ENCODE measurements at places on chromosomes 1 and 21. TPM values are rescaled to one million over a fixed set of nuclear protein-coding genes. Genes with fewer than 3 reads are reported as not detected.
A peak's percentile ranks its signal among the peaks of the same experiment; 100 is the strongest.

- no peak overlapping the region for H3K4me3 ChIP-seq
- H3K36me3 ChIP-seq, result no peaks in the 10 kb centered on the region
- peaks cover 7% of the 10 kb centered on the region for H3K4me1 ChIP-seq
- H3K27me3 ChIP-seq, result no peaks in the 10 kb centered on the region
- H3K27ac ChIP-seq, result no peak overlapping the region
Measured at GRCh38 chr1:172176206-172176605, 244.3 kb upstream of the C1orf105 start.

DNA sequence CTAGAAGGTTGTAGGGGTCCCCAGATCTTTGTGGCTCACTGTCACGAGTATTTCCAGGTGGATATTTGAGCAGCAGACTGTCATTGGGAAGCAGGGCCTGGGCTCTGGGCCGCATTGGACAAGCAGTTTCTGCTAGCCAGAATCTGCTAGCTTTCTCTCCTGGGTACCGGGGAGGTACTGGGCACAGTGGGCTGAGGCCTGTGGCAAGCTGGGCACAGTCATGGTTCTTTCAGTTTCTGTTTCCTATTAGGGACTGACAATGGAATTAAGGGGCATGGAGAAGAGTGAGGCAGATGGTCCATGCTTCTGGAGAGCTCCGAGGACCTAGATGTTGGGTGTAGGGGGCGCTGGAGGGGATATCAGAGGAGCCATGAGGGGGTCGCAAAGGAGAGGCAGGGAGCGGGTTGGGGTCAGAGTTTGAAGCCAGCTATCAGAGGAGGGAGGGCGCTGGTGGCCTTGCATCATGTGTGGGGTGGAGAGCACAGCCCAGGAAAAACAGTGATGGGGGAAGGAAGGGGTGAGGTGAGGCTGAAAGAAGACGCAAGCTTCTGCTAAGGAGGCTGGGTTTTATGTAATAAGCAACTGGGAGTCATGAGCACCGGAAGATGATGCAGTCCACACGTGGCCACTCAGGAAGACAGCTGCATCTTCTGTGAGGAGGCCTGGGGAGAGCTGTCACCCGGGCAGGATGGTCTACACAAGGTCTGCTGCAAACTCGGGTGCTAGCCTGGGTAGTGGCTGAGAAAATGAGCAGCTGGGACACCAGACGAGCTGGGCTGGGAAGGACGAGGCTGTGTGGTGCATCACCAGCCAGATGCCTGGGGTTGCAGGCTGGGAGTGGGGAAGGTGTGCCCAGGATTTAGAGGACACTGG, 72.7 kb downstream of the IER5 start:
- H3K36me3 ChIP-seq, result no peaks in the 10 kb centered on the region
- H3K27me3 ChIP-seq, result no peaks in the 10 kb centered on the region
- no peak overlapping the region for H3K27ac ChIP-seq
- DNase-seq, result no peak

GRCh38 chr1:85576642-85577418, 3.7 kb upstream of the CCN1 start:
- peaks cover 28% of the 10 kb centered on the region for H3K36me3 ChIP-seq
- DNase-seq, result peak; percentile 86
- H3K27me3 ChIP-seq, result no peaks in the 10 kb centered on the region
- H3K4me3 ChIP-seq, result peak overlapping the region; percentile 77
- peak overlapping the region; percentile 94 for H3K27ac ChIP-seq

DNA sequence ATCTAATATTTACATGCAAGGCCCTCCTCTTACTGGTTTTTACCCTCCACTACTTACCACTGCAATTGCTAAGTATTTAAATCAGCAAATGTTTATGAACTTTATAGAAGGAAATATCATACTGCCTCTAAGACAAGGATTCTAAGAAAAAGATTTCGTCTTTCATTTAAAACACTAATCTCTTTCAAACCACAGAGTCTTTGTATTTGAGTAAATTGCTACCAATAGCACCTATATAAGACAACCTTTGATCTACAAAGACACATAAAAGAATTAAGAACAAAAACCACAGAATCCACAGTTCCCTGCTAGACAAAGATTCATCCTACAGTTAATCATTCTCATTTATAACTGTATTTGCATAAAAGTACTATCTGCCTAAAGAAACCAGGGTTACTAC, 37.6 kb downstream of the RNF115 start:
- peak overlapping the region; percentile 26 for H3K27ac ChIP-seq
- DNase-seq, result no peak
- H3K36me3 ChIP-seq, result peaks cover 41% of the 10 kb centered on the region

- no peaks in the 10 kb centered on the region for H3K4me1 ChIP-seq
- DNase-seq, result peak; percentile 40
- no peaks in the 10 kb centered on the region for H3K36me3 ChIP-seq
- H3K27me3 ChIP-seq, result no peaks in the 10 kb centered on the region
- no peak overlapping the region for H3K4me3 ChIP-seq
Measured at GRCh38 chr1:86507935-86508582, 38.8 kb upstream of the CLCA4 start.

DNA sequence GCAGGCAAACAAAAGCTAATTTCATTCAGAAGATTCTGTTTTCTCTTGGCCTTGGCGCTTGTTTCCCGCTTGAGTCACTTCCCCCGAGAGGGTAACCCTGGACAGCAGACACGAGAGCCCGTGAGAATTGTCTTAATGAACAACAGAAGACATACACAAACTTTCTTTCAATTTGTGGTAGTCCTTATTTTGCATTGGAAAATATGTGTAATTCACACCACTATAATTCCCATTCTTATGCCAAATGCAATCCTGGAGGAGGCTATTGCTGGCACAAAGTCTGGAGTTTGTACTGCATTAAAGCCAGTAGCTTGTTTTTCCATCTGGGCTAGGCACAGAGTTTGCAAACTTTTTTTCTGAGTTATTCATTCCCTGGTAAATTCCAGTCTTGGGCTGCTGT, 109.8 kb upstream of the IVNS1ABP start:
- no peaks in the 10 kb centered on the region for H3K4me1 ChIP-seq
- no peak overlapping the region for H3K27ac ChIP-seq
- H3K4me3 ChIP-seq, result no peak overlapping the region
- no peaks in the 10 kb centered on the region for H3K36me3 ChIP-seq

- peaks cover 10% of the 10 kb centered on the region for H3K36me3 ChIP-seq
- no peak overlapping the region for H3K4me3 ChIP-seq
- H3K4me1 ChIP-seq, result peaks cover 11% of the 10 kb centered on the region
- peak; percentile 94 for DNase-seq
Measured at GRCh38 chr1:151340870-151341754, 5.9 kb downstream of the RFX5 start.

GRCh38 chr1:1876335-1876930, 14.5 kb downstream of the GNB1 start:
- H3K4me3 ChIP-seq, result no peak overlapping the region
- H3K36me3 ChIP-seq, result peaks cover 42% of the 10 kb centered on the region
- H3K27me3 ChIP-seq, result no peaks in the 10 kb centered on the region
- DNase-seq, result no peak
- no peak overlapping the region for H3K27ac ChIP-seq
- H3K4me1 ChIP-seq, result peaks cover 43% of the 10 kb centered on the region

DNA sequence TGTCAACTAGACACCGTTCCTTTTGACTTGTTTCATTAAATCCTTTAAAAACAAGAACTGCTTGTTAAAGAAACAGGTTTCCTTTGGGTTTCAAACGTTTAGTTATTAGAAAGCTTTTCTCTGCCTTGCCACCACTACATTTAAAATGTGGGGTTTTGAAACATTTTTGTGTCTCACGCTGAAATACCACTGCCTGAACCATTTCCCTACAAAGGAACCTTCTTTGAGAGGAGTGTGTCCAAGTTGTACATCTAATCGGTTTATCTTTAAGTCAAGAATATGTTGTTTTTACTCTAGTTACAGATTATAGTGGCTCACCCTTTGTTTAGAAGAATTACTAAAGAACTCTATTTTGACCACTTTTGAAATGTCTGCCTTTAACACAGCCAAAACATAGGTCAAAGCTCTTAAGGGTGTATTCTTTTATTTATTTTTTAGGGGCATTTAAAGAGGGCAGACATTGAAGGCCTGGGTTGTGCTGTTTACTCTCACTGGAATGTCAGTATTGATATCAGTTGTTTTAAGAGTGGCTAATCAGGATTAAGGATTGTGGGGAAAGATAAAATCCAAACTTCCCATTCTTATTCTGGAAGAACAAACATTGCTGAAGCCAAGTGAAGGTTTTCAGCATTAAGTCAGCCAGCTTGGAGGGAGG, 143.4 kb downstream of the GALNT2 start:
- H3K27me3 ChIP-seq, result no peaks in the 10 kb centered on the region
- peaks cover 11% of the 10 kb centered on the region for H3K4me1 ChIP-seq
- peak overlapping the region; percentile 20 for H3K27ac ChIP-seq
- peaks cover 24% of the 10 kb centered on the region for H3K36me3 ChIP-seq
- no peak overlapping the region for H3K4me3 ChIP-seq

DNA sequence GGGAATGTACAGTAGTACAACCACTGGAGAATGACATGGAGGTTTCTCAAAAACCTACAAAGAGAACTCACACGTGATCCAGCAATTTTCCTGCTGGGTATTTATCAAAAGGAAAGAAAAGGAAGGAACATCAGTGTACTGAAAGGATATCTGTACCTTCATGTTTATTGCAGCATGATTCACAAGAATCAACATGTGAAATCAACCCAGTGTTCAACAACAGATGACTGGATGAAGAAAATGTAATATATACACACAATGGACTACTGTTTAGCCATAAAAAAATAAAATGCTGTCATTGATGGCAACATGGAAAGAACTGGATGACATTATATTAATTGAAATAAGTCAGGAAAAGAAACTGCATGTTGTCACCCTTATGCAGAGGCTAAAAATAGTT, 19.0 kb upstream of the CYP4A11 start:
- H3K27ac ChIP-seq, result no peak overlapping the region
- H3K27me3 ChIP-seq, result no peaks in the 10 kb centered on the region
- no peaks in the 10 kb centered on the region for H3K4me1 ChIP-seq
- no peaks in the 10 kb centered on the region for H3K36me3 ChIP-seq
- H3K4me3 ChIP-seq, result no peak overlapping the region

DNA sequence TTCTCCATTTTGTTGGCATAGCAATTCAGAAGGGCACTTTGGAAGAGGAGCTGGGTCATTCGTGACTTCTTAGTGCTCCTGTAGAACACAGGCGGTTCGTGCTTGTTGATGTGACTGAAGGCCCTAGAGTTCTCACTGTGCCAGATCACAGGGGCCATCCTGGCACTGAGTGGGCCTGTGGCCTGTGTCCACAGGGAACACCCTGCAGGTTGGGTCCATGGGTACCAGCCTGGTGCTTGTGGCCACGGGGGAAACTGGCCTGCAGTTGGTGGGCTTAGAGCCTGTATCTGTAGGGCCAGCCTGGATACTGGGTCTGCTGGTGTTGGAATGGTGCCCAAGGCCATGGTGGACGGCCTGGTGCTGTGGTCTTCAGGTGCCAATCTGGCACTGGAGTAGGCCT, 9.2 kb downstream of the OR2G3 start:
- H3K4me3 ChIP-seq, result no peak overlapping the region
- no peaks in the 10 kb centered on the region for H3K36me3 ChIP-seq
- H3K27me3 ChIP-seq, result no peaks in the 10 kb centered on the region
- no peak for DNase-seq

Gene WDR3
- 57.3 TPM for total RNA-seq

Gene CBR1
- total RNA-seq, result 35.8 TPM
